Non-pigmented ciliary epithelial cell (primary cell): ENCODE measurements at places on chromosomes 3 and 15.

DNA sequence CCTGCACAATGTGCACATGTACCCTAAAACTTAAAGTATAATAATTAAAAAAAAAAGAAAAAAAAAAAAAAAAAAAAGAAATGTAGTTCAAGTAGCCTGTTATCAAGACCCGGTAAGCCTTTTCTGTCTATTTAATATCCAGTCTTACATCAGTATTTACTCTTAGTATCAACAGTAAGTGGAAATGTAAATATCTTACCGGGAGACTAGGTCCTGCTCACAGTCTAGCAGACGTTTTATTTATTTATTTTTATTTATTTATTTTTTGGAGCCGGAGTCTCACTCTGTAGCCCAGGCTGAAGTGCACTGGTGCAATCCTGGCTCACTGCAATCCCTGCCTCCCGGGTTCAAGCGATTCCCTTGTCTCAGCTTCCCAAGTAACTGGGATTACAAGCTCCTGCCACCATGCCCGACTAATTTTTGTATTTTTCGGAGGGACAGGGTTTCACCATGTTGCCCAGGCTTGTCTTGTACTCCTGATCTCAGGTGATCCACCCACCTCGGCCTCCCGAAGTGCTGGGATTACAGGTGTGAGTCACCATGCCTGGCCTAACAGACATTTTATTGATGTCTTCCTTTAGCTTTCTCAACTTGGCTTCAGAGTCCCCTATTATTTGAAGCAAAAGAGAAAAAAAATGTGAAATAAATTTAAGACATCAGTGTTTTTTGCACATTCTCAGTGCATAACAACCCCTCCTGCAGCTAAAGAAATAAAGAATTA lies 19.9 kb downstream of the C2CD4B start:
- no peak for DNase-seq

DNA sequence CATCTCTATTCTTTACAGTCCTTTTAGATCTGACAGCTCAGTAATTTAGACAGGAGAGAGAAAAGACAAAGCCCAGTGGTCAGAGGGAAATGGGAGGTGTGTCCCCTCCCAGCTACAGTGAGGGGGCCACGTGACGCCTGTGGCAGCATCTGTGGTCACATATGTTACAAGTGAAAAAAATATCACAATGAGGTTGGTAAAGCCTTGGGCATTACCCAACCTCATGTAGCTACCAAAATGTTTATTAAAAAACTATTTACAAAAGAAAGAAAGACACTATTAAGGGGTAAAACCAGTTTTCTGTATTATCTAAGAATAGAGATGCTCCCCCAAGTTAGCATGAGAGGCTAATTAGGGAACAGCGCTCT lies 42.9 kb upstream of the PLCL2 start:
- no peak for DNase-seq

- DNase-seq = no peak
Measured at GRCh38 chr3:189947068-189947467, 173.6 kb downstream of the P3H2 start.

- no peak for DNase-seq
Measured at GRCh38 chr3:123397921-123398785, 50.7 kb downstream of the ADCY5 start.

DNA sequence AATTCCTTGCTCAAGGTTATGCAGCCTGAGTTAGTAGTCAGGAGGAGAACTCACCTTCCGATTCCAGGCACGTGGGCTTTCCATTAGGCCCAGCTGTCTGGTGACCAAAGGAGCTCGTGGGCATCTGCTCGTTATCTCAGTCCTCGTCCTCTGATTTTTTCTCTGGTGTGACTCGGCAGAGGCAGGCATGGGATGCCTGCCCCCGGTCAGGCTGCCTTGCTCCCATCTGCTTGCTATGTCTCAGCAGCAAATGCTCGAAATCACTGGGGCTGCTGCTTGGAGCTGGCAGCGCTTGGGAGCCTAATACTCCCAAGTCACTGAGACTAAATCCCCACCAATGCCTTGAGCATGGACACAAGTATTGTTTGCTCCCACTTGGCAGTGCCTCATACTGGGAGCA lies 84.5 kb upstream of the NMNAT3 start:
- no peak for DNase-seq

GRCh38 chr3:140384028-140384771 lies 293.7 kb upstream of the TRIM42 start:
- no peak for DNase-seq

- no peak for DNase-seq
Measured at GRCh38 chr3:121958801-121959200, 63.2 kb downstream of the ILDR1 start.

GRCh38 chr15:62494197-62494596 lies 329.1 kb upstream of the C2CD4B start:
- DNase-seq = no peak

DNA sequence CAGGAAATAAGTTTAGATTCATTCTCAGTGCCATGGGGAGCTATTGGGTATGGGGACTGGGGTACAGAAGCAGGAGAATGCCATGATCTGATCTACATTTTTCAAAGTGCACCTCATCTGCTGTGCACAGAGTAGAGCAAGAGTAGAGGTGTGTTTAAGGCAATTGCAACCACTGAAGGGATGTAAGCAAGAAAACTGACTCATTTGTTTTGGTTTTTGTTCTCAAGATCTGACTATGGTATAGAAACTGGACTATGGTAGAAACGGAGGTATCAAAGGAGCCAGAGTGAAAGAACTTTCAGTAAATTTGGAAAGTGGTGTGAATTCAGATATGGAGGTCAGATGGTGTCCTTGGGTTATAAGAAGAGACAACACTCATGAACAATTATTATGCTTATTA lies 86.2 kb upstream of the CMSS1 start:
- DNase-seq = no peak

GRCh38 chr3:64262574-64263114 lies 37.4 kb upstream of the PRICKLE2 start:
- no peak for DNase-seq
